ENCODE measurements at places on chromosomes 16 and 17.
A peak's percentile ranks its signal among the peaks of the same experiment; 100 is the strongest.

GRCh38 chr17:4509401-4509800, 10.7 kb downstream of the SPNS2 start:
- DNase-seq: no peak

- no peak for DNase-seq
Observed at GRCh38 chr16:19130852-19131824, 17.4 kb downstream of the ITPRIPL2 start.

GRCh38 chr17:57391076-57391825, 134.9 kb downstream of the MSI2 start:
- no peak for DNase-seq

DNA sequence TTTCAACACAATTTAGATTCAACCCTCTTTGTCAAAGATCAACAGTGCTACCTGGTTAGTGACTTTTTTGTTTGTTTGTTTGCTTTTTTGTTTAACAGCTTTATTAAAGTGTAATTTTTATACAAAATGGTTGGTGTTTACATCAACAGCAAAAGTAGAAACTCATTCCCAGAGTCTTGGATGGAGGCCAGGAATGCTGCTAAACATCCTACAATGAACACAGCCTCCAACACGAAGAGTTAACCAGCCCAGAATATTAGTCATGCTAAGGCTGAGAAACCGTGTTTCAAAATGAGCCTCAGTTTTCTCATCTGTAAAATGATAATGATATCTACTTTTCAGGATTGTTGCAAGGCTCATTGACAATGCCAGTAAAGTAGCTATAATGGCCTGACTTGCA, 211.0 kb upstream of the MAF start:
- DNase-seq: no peak

- DNase-seq: no peak
Observed at GRCh38 chr17:74779948-74780400, 3.8 kb upstream of the NAT9 start.

GRCh38 chr17:81230043-81230820, 7.5 kb upstream of the CEP131 start:
- DNase-seq: no peak

GRCh38 chr17:50675627-50676026, 32.1 kb downstream of the ANKRD40 start:
- DNase-seq: no peak

- no peak for DNase-seq
Observed at GRCh38 chr16:60142619-60143347, 1408.7 kb upstream of the GOT2 start.

DNA sequence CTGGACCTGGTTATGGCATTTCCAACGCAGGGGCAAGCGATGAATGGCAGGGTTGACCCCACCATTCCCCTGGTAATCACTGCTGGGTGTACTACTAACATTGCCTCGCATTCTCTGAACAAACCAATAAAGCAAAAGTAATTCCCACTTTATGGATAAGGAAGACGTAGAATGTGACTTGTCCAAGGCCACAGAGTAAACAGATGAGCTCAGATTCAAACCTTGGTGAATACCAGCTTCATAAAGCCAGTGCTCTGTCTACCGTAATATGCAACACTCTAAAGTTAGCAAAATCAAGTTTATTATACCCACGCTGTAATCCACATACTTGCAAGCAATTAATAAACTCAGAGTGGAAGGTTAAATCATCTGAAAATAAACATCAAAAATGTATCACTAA, 59.6 kb downstream of the ANKFY1 start:
- no peak for DNase-seq

- no peak for DNase-seq
Observed at GRCh38 chr17:67239597-67239996, 5.4 kb downstream of the HELZ start.

DNA sequence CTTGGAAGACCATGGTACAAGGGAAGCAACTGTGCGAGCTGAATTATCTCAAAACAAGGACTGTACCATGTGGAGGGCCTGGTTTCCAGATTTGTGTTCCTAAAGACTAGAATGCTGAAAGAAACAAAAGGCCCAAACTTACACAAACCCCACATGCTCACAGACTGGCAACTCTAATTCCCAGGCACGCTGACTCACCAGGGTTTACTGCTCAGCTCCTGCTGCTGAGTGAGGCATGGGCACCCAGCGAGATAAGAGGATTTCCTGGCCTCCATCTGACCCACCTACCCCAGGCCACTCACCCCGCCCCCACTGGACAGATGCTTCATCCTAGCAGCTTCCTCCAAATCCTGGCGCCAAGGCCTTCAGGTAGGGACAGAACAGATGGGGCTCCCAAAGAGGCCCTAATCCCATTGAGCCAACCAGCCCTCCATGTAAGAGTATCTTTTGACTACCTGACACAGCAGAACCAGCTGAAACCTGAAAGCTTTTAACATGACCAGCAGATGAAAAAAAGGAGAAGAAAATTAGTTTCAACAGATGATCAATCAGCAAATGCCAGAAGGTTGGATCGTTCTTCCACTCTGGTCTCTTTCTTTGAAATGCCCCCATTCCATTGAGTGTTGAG, 33.9 kb downstream of the DCUN1D3 start:
- DNase-seq: peak; percentile 67

- DNase-seq: no peak
Observed at GRCh38 chr16:7405166-7405565, 72.5 kb downstream of the RBFOX1 start.

DNA sequence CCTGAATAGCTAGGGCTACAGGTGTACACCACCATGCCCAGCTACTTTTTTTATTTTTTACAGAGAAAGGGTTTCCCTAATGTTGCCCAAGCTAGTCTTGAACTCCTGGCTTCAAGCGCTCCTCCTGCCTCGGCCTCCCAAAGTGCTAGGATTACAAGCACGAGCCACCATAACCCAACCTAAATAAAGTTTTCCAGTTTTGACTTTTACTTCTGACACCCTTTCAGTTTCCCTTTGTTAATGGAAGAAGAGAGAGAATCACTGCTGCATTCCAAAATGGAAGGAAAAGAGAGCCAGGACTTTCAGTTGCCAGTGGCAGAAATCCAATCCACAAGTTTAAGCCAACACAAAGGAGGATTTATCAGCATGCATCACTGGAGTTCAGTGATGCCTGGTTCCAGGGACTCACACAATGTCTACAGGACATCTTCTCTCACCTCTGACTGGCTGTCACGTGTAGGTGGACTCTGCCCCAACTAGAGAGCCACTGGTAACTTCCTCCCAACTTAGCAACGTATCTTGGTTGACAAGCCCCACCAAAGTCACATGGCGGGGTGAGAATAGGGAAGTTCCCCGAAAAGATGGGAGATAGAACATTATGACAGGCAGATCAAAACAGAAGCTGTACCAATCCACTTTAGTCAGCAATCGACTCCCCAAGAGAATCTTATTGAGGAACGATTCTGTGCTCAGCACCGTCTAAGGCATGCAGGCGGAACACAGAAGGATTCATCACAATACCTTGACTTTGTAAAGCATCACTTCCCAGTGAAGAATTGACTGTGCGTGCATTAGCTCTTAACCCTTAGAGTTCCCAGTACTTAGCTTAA, 46.5 kb downstream of the GAS7 start:
- DNase-seq: no peak

DNA sequence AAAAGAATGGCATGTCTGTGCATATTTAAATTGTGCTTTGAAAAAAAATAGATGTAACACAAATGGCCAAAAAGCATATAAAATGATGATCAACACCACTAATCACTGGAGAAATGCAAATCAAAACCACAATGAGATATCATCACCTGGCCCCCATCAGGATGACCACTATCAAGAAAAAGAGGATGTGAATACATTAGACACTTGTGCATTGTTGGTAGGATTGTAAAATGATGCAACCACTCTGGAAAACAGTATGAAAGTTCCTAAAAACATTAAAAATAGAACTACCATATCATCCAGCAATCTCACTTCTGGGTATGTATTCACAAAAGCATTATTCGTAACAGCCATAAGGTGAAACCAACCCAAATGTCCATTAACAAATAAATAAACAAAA, 91.5 kb downstream of the SPAG9 start:
- DNase-seq: no peak

- DNase-seq: no peak
Observed at GRCh38 chr16:71648921-71649320, 22.9 kb downstream of the MARVELD3 start.
